GM23248 (cell line): ENCODE measurements at places on chromosomes 7 and 10. TPM values are rescaled to one million over a fixed set of nuclear protein-coding genes. Genes with fewer than 3 reads are reported as not detected.

DNA sequence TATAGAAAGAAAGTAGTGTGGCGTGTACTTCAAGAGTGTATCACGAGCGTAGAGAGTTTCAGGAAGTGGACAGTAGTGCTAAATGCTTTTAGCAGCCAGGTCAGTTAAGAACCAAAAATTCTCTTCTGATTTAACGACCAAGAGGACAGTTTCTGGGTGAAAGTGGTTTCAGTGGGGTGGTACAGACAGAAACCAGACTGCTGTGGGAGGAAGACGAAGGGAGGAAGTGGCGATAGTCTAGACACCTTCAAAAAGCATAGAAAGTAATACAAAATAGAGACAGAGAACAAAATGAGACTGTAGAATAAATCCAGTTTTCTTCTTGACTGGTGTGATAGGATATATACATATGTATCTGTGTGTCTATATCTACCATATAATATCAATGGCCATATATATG lies 93.5 kb downstream of the MBL2 start:
- DNase-seq: no peak

DNA sequence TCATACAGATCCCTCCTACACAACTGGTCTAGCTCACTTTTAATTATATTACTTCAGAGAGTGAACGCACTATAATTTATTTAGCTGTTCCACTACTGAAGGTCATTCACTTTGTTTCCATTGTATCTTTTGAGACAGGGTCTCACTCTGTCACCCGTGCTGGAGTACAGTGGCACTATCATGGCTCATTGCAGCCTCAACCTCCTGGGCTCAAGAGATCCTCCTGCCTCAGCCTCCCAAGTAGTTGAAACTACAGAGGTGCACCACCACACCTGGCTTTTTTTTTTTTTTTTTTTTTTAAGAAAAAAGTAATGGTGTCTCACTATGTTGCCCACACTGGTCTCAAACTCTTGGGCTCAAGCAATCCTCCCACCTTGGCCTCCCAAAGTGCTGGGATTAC lies 49.0 kb downstream of the PIP4K2A start:
- no peak for DNase-seq

DNA sequence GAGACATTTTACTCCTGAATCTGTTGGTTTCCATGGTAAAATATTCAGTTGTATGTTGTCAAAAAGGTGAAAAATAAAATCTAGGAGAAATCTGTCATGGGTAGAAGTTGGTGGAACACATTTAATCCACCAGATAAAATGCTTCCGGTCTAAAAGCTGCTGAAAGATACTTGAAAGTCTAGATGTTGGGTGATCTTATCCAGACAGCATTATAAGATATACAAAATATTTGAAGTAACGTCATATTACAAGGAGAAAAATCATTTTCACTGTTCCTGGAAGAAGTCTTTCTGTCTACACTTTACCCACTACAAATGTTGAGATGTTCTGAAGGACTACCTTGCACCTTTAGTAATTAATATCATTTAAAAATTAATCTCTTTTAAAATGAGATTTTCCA lies 40.9 kb downstream of the CALD1 start:
- DNase-seq: no peak

DNA sequence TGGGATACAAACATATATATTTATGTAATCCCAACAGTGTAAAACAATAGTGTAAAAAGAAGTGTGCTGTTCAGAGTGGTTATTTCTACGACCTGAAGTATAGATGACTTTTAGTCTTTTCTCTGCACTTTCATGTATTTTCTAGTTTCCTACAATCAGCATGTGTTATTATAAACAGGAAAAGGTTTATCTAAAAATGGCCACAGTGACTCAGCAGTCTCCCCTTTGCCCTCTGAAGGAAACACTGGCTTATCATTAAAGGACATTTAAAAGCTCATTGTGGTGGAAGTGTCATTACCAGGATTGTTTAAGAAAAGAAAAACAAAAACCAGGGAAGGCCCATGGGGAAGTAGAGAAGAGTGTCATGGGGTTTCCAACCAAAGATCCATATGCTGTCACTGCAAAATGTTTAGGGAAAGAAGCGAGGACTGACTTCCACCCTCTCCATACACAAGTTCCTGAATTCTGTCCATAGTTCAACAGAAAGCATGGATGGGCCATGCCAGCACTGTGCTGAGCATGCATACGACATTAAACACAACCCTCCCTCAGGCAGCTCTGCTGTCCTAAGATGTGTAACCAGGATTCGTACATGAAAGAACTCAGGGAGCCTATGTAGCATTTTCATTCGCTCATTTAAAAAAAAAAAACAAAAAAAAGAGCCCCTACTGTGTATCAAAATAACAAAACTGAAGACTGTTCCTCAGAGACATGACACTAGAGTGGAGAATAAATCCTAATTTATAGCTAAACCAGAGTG lies 10.2 kb downstream of the CYREN start:
- DNase-seq: peak; percentile 14

- no peak for DNase-seq
Observed at GRCh38 chr7:102845346-102845745, 67.5 kb upstream of the LRRC17 start.

GRCh38 chr7:14902589-14903067 lies at the start of gene DGKB:
Gene DGKB (minus strand): TSS chr7:14902751.
- DNase-seq: peak; percentile 69

DNA sequence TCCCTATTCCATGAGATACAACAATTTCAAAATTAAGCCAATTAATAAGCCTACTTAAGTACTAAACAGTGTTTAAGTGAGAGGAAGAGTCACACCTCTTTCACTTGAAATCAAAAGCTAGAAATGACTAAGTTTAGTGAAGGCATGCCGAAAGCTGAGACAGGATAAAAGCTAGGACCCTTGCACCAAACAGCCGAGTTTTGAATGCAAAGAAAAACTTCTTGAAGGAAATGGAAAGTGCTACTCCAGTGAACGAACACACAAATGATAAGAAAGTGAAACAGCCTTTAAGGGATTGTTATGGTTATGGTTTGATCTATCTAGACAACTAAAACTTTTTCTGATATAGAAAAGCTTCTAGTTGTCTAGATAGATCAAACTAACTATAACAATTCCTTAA lies 135.4 kb upstream of the KMT2E start:
- DNase-seq: no peak

DNA sequence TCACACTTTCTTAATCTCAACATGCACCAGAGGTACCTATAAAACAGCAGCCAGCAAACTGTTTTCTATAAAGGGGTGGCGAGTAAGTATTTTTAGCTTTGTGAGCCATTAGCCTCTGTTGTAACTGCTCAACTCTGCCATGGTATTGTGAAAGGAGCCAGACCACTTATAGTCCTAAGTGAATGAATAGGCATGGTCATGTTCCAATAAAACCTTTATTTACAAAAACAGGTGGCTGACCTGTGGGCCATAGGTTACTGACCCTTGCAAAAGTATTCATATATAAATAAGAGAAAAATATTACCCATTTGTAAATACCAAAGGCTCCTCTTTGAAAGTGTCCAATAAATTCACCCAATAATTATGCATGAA lies 50.3 kb downstream of the ICA1 start:
- DNase-seq: no peak

DNA sequence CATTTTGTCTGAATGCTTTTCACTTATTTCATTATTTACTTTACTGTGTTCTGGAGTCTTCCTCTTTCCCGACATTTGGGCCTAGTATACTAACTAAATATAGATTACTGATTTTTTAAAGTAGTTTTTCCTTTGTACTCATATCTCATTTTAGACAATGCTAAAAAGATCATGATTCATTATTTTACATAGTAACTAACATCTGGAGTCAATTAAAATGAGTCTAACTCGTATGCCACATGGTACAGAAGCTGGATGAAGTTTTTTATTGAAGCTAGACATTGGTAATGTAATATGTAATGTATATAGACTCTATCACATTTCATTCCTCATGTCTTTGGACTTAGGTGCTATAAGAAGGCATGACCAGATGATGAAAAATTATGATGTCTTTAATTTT lies 156.3 kb upstream of the HGF start:
- DNase-seq: peak; percentile 73

- DNase-seq: no peak
Observed at GRCh38 chr10:71348850-71349249, 29.8 kb downstream of the SLC29A3 start.

- no peak for DNase-seq
Observed at GRCh38 chr10:60835049-60835448, 56.8 kb downstream of the CDK1 start.

- no peak for DNase-seq
Observed at GRCh38 chr10:43943818-43944360, 295.2 kb upstream of the ZNF32 start.

- peak; percentile 17 for DNase-seq
Observed at GRCh38 chr7:31327071-31327470, 13.5 kb downstream of the NEUROD6 start.

- DNase-seq: peak; percentile 97
Observed at GRCh38 chr10:44180321-44181168, 204.4 kb downstream of the CXCL12 start.

OIT3 gene
- not detected in 2 replicates for total RNA-seq

CARD11 gene
- not detected in 2 replicates for total RNA-seq
